ENCODE measurements at places on chromosomes 1 and 21. TPM values are rescaled to one million over a fixed set of nuclear protein-coding genes. Genes with fewer than 3 reads are reported as not detected.

SPOCD1 gene
- total RNA-seq: 51.1 TPM

DPT gene
- 2.4 TPM for total RNA-seq

NUAK2 gene
- 13.8 TPM for total RNA-seq

C1QTNF12 gene
- 1.1 TPM for total RNA-seq

DNALI1 gene
- total RNA-seq: 5.3 TPM

LMX1A gene
- not detected for total RNA-seq

CFHR2 gene
- not detected for total RNA-seq

LRRC38 gene
- under 0.01 TPM for total RNA-seq

RUNX3 gene
- 12.3 TPM for total RNA-seq

PSMG1 gene
- total RNA-seq: 28.3 TPM

HOOK1 gene
- total RNA-seq: not detected

LCE1D gene
- total RNA-seq: not detected

C1QA gene
- not detected for total RNA-seq

PLEKHN1 gene
- total RNA-seq: 0.65 TPM

ITGB2 gene
- total RNA-seq: 3.4 TPM

EXO1 gene
- 1.7 TPM for total RNA-seq

CFAP57 gene
- total RNA-seq: 0.81 TPM

LHX4 gene
- total RNA-seq: 0.32 TPM

SDE2 gene
- total RNA-seq: 32.5 TPM

RNF186 gene
- not detected for total RNA-seq

FLG2 gene
- not detected for total RNA-seq

KRTAP10-2 gene
- not detected for total RNA-seq

RC3H1 gene
- total RNA-seq: 36.4 TPM

KRTAP7-1 gene
- total RNA-seq: not detected

SFN gene
- total RNA-seq: 1.5 TPM

HSD3B1 gene
- total RNA-seq: not detected

CHI3L1 gene
- total RNA-seq: 2.7 TPM

AGPAT3 gene
- total RNA-seq: 44.9 TPM

MAP3K7CL gene
- 7.3 TPM for total RNA-seq

PRAMEF33 gene
- total RNA-seq: not detected

TUFT1 gene
- 24.7 TPM for total RNA-seq

ITPKB gene
- total RNA-seq: 13.8 TPM

IL12RB2 gene
- not detected for total RNA-seq

KLHDC8A gene
- not detected for total RNA-seq

S100A1 gene
- total RNA-seq: not detected

TTC24 gene
- not detected for total RNA-seq

OR6K3 gene
- total RNA-seq: not detected

SPATA21 gene
- not detected for total RNA-seq

HAO2 gene
- total RNA-seq: under 0.01 TPM

TMEM200B gene
- 28.6 TPM for total RNA-seq

OR2L8 gene
- 0.97 TPM for total RNA-seq

PCSK9 gene
- 14.8 TPM for total RNA-seq

KRTAP11-1 gene
- total RNA-seq: not detected

CCT3 gene
- 238 TPM for total RNA-seq

SPRR2D gene
- total RNA-seq: not detected

OVAAL gene
- total RNA-seq: not detected

USH2A gene
- total RNA-seq: under 0.01 TPM

Data from hair follicle dermal papilla cell (primary cell).